ENCODE measurements at places on chromosomes 13 and 19.

GRCh38 chr13:24632382-24633121 is 47.7 kb upstream of the ATP12A start:
- DNase-seq = no peak

- no peak for DNase-seq
Observed at GRCh38 chr19:49635530-49636232, 4.3 kb downstream of the RRAS start.

DNA sequence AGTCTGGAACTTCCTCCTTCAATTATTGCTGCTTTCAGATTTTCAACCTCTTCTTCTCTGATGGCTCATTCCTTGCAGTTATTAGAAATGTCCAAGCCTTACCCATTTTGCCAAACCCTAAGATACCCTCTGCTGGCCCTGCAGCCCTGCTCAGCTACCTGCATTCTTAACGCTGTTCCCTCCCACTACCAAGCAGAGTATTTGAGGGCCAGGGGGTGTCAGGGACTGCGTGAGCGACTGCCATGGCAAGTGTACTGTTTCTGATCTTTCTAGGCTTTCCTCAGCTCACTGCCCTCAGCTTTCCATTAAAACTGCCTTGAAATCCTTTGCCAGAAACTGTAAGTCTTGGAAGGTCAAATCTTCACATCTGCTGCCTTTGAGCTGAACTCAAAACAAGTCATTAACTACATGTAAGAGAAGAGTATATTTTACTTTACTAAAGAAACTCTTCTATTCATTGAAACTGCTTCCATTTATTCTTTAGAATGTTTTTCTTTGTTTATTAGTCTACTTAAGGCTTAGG is 41.0 kb downstream of the HS6ST3 start:
- no peak for DNase-seq

DNA sequence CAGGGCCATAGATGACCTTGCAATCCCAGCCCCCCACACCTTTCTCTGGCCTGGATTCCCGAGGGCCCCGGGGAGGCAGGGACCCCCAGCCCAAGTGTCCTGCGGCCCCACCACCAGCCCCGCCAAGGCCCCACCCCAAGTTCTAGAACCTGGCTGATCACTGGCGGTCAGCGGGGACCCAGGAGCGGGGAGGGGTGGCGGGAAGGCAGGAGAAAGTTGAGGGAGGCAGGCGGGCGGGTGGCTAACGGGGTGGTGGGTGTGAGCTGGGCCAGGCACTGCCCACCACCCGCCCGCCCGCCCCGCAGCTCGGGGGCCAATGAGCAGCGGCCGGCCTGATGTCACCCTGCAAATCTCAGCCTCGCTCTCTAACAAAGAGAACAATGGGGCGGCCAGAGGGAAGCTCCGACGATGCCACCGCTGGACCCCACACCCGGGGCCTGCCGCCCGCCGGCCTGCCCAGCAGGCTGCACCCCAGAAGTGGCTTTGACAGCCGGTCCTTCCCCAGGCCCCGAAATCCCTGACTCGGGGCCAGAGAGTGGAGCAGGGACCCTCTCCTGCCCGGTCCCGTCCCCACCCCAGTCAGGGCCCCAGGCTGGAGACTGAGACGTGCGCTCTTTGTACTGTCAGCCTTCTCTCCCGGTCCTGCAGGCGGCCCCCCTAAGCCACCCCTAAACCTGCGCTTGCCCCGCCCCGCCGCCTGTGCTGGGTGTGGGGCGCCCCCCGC is 1.6 kb downstream of the MEX3D start:
- DNase-seq = no peak

- DNase-seq = no peak
Observed at GRCh38 chr19:40272261-40272660, 12.9 kb downstream of the AKT2 start.

- DNase-seq = no peak
Observed at GRCh38 chr19:9969688-9969975, 33.3 kb upstream of the OLFM2 start.

- DNase-seq = no peak
Observed at GRCh38 chr13:97261254-97262005, 39.3 kb downstream of the MBNL2 start.

DNA sequence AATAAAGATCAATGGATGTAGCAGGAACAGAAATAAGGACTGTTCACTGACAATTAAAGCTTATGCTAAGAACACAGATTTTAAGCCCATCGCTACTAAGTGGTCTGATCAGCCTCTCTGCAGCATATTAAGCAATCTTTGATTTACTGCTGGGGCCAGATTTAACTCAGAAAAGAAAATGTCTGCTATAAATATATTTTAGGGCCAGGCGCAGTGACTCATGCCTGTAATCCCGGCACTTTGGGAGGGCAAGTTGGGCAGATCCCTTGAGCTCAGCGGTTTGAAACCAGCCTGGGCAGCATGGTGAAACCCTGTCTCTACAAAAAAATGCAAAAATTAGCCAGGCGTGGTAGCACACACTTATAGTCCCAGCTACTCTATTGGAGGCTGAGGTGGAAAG is 43.0 kb downstream of the METTL21C start:
- DNase-seq = no peak

- peak; percentile 32 for DNase-seq
Observed at GRCh38 chr19:16001481-16002312, 52.9 kb downstream of the OR10H4 start.

DNA sequence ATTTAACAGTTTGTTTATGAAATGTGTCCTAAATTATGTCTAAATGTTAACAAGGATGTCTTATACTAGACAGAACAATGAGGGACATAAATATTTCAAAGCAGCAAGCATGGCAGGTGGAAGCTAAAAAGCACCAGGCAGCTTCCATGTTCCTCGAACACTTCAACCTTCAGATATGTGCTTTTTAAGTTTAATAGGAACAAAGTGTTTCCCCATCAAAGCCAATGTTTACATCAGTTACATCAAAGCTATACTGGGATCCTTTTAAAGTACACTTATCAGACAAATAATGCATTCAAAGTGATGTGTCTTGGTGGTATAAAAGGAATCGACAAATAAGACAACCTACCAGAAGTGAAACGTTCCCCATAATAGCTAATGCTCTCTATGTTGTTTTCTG is 2841.1 kb upstream of the PCDH20 start:
- no peak for DNase-seq

DNA sequence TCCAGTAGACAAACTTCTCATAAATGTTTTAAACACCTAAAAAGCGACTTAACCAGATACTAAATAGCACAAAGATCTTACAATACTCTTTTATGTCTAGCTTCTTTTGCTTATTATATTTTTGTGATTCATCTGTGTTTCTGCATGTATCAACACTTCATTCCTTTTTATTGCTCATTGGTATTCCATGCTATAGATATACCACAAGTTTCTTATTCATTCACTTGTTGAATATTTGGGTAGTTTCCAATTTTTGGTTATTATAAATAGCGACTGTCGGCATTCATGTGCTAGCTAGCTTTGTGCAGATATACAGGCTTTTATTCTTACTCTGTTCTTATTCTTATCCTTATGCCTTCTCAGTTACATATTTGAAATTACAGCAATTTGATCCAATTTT is 50.0 kb upstream of the RGCC start:
- no peak for DNase-seq

DNA sequence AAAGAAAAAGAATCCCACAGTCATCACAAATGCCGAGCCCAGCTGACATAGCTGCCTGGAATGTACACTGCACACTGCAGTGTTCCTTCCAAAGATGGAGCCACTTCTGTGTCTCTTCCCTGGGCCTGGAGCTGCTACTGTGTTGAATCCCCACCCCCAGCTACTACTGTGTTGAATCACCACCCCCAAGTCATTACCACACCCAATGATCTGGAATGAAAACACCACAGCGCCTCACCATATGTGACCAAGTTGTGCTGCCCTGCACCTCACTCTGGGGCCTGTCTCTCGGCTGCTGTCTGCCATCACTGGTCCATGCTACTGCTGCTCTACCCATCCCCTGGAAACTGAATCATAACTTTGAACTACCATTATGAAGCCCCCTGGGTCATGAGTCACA is 861.2 kb downstream of the UQCRFS1 start:
- DNase-seq = no peak

DNA sequence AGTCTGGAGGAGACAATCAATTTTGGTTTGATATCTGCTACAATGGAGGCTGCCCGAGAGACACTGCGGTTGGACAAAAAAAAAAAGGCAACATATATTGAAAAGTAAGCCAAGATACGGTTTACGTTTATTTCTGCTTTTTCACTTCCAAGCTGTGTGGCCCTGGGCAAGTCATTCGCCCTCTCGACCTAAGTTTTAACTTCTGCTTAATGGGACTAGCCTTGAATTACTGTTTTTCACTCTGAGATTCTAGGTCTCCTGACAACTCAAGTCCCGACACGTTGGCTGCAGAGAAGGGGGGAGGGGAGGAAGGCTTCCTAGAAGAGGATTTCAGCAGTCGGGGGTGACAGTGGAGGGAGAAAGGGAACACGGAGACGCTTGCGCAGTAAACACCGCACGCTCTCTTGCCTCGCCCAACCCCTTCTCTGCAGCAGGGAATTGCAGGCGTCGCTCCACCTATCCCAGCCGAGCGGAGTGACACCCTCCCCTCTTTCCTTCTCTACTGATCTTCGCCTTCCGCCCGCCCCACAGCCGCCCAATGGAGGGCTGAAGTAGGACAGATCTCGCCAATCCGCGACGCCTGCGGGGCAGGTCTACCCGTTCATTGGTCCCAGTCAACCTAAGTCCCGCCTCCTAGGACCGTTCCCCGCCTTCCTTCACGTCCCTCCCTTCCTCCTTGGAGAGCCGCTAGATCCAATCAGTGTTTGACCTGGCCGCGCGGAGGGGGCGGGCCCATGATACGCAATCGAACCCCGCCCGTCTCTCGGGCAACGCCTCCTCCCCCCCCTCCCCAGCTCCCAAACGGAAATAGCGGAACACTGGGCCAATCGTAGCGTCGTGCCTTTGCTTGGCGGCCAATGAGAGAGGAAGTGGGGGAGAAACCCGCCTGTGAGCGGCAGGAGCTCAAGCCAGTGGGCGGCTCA is 533 bp upstream of the AP2A1 start:
- DNase-seq = peak; percentile 99

GRCh38 chr13:52975161-52975560 is 53.5 kb upstream of the OLFM4 start:
- no peak for DNase-seq

DNA sequence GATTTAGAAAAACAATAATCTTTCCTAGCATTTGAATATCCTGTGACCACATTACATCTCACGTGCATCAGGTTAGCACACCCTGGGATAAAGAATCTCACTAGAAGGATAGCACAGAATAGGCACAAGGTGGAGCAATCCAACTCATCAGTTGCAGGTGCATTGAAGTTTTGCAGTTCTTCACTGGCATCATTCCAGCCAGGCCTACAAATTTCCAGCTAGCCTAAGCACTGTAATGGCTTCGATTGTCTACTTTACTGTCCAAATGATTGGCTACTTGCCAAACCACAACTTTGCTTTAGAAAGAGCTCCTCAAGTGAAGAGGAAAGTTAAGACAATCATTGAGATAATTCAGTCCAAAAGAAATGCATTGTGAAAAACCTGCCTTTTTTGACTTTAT is 89.5 kb downstream of the SPRY2 start:
- no peak for DNase-seq

GRCh38 chr13:96992633-96993032 is 1.6 kb downstream of the OXGR1 start:
- no peak for DNase-seq

- no peak for DNase-seq
Observed at GRCh38 chr19:47353307-47353712, 4.2 kb downstream of the DHX34 start.

DNA sequence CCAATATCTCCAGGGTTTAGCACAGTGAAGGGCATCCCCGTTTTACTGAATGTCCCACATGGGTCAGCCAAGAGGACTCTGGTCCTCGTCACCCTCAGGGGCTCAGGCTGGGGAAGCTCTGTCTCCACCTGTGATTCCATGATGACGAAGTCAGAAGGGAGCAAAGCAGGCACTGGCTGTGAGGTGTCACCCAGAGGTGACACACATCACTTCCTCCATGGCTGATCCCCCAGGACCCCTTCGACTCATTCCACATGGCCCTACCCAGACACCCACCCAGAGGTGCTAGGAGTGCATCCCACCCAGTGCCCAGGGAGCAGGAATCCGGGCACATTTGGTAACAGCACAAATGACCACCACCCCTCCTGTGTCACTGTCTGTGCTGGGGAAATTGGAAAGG is 145.2 kb upstream of the VSTM2B start:
- no peak for DNase-seq

DNA sequence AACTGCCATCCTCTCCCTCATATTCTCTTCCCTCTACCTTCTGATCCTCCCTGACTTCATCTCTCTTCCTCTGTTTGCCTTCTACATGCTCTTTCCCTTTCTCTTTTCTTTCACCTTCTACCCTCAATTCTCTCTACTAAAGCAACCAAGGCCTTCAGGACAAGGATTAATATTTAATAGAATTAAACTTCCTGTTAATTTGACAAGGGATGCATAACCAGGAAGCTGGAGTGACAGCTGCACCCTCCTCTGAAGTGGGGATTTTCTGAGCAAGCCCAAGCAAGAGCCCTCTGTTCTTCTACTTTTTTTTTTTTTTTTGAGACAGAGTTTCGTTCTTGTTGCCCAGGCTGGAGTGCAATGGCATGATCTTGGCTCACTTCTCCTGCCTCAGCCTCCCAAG is 63.4 kb upstream of the MED4 start:
- no peak for DNase-seq

DNA sequence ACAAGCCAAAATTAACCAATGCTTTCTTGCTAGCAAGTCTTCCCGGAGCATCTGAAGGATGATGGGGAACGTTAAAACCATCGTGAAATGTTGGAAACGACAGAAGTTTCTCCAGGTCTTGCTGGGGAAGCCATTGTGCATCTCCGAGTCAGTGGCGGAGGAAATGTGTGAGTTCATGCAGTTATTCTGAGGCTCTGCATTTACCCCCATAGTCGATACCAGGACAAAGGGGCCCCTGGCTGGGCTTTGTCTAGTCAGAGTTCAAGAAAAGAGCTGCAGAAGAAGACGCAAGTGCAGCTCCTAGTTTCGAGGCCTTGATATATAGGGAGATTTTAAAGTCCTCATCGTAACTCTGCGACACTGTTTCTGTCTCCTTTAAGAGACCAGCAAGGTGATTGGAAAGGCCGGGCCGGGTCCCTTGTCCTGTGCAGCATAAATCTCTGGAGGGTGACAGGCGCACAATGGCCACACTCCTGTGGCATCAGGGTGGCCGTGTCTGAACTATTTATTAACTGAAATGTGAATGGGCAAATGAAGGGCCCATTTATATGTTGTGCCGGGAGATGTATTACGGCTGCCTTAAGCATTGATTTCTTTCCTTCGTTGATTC is 172.0 kb downstream of the TEX29 start:
- DNase-seq = no peak

GRCh38 chr13:112374271-112374670 is 1.9 kb upstream of the SPACA7 start:
- DNase-seq = no peak

DNA sequence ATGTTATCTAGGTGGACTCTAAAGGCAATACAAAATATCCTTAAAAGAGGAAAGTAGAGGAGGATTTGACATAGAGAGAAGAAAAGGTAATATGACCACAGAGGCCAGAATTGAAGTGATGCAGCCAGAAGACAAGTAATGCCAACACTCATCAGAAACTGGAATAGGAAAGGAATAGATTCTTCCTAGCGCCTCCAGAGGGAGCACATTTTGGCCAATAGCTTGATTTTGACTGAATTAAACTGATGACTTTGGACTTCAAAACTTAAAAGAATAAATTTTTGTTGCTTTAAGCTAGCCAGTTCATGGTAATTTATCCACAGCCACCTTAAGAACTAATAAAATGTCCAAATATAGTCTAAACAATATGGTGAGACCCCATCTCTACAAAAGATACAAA is 1921.9 kb downstream of the OLFM4 start:
- DNase-seq = no peak

All from stimulated activated CD4-positive, alpha-beta T cell treated with anti-CD3 and anti-CD28 coated beads, Interleukin-12 subunit alpha, Interleukin-12 subunit beta, amount 100 ng/mL, for 48 hours (primary cell).